Stimulated activated CD8-positive, alpha-beta memory T cell treated with anti-CD3 and anti-CD28 coated beads, Interleukin-15, amount 100 ng/mL, for 4 hours (primary cell): ENCODE measurements at places on chromosomes 7 and 10.

GRCh38 chr7:128672927-128673517 is 930 bp downstream of the GARIN1A start:
- DNase-seq = no peak

- peak; percentile 9 for DNase-seq
Measured at GRCh38 chr10:111076191-111076681, 593 bp upstream of the ADRA2A start.

DNA sequence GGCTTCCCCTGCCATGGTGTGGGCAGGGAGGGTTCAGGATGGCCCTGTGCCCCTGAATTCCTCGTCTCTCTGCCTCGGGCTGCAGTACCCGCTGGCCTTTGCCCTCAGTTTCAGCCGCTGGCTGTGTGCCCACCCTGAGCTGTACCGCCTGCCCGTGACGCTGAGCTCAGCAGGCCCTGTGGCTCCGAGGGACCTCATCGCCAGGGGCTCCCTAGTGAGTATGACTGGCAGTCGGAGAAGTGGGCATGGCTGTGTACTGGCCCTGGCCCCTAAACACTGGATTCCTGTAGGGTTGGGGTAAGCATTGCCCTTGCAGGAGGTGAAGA is 59.6 kb downstream of the PALD1 start:
- no peak for DNase-seq

GRCh38 chr7:158327571-158328180 is 259.9 kb downstream of the PTPRN2 start:
- no peak for DNase-seq

DNA sequence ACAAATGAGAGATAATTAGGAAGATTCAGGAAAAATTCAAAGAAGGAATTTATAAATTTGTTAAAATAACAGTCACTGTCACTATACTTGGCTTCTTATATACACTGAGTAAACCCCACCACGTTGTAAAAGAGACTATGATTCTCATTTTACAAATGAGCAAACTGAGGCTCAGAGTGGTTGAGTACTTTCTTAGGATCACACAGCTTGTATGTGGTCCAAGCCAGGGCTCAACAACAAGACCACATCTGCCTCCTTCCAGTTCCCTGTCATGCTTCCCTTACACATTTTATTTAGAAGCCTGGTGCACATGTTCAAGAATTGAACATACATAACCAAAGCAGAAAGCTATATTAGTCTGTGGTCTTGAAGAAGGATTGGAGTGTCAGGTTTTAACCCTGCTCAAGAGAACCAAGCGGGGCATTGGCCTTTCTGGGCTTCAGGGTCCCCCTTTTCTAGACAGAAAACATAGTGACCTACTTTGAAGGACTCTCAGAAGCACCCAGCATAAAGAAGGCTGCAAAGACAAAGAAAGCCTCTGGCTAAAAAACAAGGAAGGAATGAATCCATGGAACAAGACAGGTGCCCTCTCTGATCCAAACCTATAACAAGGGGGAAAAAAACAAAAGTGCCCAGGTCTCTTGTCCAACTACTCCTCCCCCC is 846 bp downstream of the MRLN start:
- DNase-seq = no peak

DNA sequence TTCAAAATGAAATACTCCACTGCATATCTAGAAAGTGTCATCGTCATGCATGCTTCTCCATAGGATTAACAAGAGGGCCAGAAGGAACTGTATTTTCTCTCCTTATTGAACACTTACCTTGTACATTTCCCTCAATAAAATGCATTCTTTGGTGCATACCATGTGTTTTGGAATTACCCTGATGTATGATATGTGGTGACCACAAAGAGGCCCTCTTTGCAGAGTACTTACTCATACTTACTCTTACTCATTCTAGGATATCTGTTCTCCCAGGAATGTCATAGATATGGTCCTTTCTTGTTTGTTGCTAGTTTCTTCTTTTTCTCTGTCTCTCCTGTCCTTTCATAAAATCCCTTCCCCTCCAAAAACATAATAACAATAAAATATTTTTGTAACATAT is 1087.1 kb upstream of the POT1 start:
- no peak for DNase-seq

DNA sequence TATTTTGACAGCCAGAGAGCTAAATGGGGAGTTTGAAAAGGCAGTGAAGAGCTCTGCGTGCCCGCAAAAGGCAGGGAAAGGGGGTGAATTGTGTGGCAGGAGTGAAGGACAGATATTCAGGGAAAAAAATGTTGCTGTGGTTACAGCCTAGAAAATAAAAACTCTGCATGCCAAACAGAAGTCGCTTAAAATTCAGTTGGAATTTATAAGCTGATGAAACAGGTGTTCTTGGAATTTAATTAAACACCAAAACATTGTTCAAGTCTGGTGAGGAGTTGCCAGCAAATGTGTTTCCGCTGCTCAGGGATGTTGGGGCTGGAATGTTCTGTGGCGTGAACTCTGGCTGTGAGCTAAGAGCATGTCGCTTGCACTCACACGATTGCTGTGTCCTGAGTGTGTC is 169.3 kb downstream of the ADRA2A start:
- no peak for DNase-seq

GRCh38 chr7:6268023-6268900 is 4.2 kb downstream of the CYTH3 start:
- DNase-seq = no peak

GRCh38 chr10:81944609-81945008 is 69.6 kb downstream of the NRG3 start:
- no peak for DNase-seq

DNA sequence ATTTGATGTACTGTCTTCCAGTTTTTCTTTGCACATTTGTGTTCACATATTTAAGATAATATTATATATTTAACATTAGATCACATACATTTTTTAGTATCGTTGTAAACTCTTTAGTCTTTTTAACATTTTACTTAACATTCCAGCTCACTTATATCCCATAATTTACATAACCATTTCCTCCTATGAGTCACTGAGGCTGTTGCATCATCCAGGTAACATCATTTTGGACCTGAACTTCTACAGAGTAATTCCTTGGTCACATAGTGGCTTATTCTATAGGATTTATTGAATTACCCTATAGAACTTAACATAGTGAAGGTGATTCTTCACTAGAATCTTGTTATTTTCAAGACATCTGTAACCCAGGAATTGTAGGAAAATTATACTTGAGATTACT is 194.4 kb downstream of the POU6F2 start:
- no peak for DNase-seq

GRCh38 chr7:144006692-144007042 is 6.5 kb downstream of the OR6B1 start:
- DNase-seq = no peak

GRCh38 chr10:21090609-21091082 is 193.5 kb upstream of the NEBL start:
- DNase-seq = no peak

GRCh38 chr7:108280136-108280535 is 150.0 kb upstream of the LAMB4 start:
- no peak for DNase-seq

DNA sequence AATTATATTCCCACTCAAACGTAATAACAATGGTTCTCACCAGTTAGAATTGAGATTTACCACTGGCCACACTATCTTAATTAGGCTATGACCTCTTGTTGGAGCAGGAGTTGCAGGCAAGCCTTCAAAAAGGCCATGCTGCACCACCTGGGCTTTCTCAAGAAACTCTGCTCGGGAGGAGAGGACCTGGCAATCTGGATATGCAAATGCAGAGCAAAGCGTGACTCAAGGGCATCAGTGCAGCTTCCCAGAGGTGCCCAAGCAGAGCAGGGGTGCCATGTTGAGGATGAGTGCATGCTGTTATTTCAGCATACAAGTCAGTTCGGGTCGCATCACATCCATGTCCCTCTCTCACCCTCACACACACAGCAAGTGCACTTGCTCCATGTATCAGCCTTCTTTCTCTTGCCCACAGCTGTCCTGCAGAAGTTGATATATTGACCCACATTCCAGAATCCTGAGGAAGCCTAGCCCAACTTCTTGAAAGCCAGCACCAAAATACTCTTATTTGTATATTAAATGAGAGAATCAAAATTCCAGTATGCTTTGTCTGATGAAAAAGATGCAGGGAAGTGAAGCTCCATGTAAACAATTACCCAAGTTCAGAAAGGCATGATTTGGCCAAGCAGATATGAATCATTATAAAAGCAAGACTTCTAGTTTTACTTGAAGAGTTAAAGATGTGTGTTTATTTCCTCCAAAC is 55.7 kb upstream of the IL6 start:
- DNase-seq = no peak

- DNase-seq = no peak
Measured at GRCh38 chr7:28311670-28312069, 100.6 kb upstream of the CREB5 start.

DNA sequence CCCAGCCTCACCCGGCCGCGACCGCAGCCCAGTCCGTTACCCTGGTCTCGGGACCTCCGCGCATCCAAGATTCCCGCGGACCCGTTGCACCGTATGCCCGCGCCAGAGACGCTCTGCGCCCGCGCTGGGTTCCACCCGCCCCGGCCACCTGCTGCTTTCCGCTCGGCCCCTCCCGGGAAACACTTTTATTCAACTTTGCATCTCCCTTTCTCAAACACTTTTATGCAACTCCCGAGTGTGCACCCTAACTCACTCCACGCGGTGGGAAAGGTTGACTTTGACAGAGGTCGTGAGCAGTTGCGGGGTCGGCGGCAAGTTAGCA is at the start of gene ODAD2:
TSS of gene ODAD2 (minus strand) at position 126 of the 322 bp plus-strand sequence. CDS start 3,937 bp downstream, outside the sequence.
- no peak for DNase-seq

DNA sequence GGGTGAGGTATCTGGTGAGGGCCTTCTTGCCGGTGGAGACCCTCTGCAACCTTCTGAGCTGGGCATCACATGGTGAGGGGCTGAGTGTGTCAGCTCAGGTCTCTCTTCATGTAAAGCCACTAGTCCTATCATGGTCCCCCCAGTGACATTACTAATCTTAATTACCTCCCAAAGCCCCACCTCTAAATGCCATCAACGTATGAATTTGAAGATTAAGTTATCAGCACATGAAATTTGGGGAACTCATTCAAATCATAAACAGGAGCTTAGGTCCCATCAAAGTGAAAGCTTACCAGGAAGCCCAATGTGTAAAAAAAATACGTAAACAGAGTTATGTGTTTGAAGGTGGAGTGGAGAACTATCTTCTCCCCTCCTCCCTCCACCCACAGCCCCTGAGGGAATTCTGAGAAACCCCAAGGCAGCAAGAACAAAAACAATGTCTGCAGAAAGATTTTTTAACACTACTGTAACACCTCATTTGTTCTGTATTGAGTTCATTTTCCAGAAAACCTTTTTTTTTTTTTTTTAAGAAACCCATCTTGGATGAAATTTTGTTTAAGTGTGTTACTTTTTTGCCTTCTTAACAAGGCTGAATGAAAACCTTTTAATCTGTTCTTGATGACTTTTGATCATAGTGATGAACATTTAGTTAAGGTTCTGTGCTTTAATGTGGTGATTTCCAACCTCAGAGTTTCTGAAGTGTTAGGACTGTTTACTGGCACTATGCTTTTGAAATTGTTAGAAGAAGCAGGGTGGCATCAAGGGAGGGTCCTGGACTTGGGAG is 19.1 kb upstream of the PCGF5 start:
- DNase-seq = peak; percentile 15

GRCh38 chr10:75851580-75852345 is 420.3 kb downstream of the LRMDA start:
- no peak for DNase-seq

DNA sequence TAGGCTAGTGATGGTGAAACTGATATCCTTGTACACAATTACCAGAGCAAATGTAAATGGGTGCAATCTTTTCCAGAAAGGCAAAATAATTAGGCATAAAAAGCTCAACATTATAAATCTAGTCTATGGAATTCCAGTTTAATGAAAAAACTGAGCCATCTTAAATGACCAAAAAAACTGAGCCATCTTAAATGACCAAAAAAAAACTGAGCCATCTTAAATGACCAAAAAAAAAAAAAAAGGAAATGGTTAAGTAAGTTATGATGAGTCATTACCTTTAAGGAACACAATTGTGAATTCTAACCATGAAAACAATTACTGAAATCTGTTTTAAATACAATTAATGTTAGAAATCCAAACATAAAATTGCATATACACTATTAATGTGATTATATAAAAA is 25.3 kb downstream of the USP6NL start:
- no peak for DNase-seq

GRCh38 chr7:145817687-145818086 is 298.9 kb upstream of the CNTNAP2 start:
- DNase-seq = no peak

DNA sequence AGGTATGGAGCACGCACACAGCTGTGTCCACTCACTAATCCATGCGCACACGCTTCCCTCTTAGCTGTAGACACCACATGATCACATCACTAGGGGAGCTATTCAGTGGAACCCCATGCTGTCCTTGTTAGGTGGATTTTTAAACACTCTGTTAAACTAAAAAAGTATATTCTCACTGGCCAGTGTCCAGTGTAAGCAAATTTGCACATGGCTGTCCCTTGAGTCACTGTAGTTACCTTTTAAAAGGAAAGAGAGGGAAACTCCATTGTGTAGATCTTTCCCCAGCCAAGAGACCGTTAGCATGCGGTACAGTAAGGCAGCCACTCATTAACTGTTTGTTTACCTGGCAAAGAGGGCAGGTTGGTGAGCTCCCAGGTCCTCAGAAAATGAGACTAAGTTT is 81.6 kb upstream of the INSYN2A start:
- no peak for DNase-seq

DNA sequence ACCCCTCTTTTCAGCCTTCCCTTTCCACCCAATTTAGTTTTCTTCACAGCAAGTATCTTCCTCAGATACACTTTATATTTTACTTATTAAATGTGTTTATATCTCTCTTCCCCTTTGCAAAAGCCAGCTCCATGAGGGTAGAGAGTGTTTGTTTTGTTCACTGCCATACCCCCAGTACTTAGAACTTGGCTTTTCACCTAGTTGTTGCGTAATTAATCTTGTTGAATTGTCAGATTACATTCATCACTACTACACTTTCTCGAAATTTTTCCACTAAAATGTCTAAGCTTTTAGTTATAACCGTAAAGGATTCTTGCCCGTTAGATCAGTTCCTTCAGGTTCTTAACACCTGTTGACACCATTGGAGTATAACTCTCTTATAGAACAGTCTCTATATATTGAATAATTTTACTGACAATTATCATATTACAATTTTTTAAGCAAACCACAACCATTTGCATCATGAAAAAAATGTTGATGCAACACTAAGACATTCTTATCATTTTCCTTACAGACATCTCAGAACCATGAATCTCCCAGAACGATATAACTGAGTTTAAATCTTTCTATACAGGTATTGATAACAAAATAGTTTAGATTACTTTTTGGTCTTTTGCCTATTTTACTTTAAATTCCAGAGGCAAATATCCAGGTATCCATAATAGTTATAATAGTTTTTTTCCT is 29.9 kb downstream of the VWDE start:
- DNase-seq = no peak

DNA sequence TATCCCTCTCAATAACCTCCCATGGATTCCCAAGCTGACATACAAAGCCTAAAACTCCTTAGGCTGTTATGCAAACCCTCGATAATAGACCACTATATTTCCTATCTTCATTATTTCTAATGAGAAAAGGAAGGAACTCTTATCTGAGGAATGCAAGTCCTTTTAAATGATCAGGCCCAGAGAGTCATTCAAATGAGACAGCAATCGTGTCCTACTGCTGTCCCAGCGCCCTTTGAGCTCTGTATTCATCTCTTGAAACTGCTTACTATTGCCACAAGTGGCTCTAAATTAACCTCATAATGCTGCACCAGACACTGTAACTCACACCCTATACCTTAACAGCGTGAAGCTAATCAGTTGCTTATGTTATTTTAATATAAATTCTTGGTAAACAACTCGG is 182.1 kb upstream of the NAMPT start:
- no peak for DNase-seq

GRCh38 chr7:100516135-100516812 is 22.7 kb upstream of the AGFG2 start:
- DNase-seq = no peak

GRCh38 chr10:19970717-19971116 is 154.5 kb downstream of the PLXDC2 start:
- DNase-seq = no peak
